Ovary (tissue), 10 donors: ENCODE measurements at places on chromosomes 6 and 20. TPM values are rescaled to one million over a fixed set of nuclear protein-coding genes. Genes with fewer than 3 reads are reported as not detected.

KHDC1L gene
- total RNA-seq = not detected

- DNase-seq = no peak
These were observed 36.1 kb upstream of the CHD6 start for GRCh38 chr20:41654292-41654691.

SLC22A2 gene
- not detected for total RNA-seq

GRCh38 chr6:9116026-9116425 is 680.7 kb upstream of the SLC35B3 start:
- DNase-seq = no peak

MRPS26 gene
- total RNA-seq = 65.8 TPM

GRCh38 chr6:7532232-7532631 is 9.2 kb upstream of the DSP start:
- DNase-seq = no peak

- no peak for DNase-seq
These were observed 227.2 kb downstream of the LY86 start for GRCh38 chr6:6815732-6816131.

GRCh38 chr20:2084703-2085102 is 16.9 kb upstream of the STK35 start:
- no peak for DNase-seq

ROS1 gene
- total RNA-seq = 0.03 TPM

EYA4 gene
- 3.4 TPM for total RNA-seq

SLPI gene
- total RNA-seq = 41.8 TPM

GRCh38 chr20:62925420-62926228 is 681 bp downstream of the DIDO1 start:
- DNase-seq = no peak

CYP21A2 gene
- 2.4 TPM for total RNA-seq

DNA sequence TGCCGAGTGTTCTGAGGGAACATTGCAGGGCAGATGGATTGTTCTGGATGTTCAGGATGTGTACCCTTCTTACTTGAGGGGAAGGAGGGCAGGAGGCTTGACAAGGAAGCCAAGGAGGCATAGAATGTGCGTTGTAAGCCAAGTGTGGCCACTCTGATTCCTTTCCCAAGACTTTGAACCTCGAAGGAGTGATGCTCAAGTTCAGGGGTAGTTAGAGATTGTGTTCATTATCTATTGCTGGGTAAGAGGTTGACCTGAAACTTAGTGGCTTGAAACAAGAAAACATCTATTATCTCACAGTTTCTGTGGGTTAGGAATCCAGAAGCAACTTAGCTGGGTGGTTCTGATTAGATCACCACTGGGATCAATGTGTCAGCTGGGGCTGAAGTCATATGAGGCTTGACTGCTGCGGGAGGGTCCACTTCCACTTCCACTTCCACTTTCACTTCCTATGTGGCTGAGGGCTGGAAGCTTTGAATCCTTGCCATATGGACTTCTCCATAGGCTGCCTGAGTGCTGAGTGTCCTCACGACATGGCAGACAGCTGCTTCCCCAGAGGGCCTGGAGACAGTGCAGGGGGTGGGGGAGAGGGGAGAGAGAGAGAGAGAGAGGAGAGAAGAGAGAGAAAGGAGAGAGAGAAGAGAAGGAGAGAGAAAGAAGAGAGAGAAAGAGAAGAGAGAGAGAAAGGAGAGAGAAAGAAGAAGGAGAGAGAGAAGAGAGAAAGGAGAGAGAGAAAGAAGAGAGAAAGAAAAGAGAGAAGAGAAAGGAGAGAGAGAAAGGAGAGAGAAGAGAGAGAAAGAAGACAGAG is 6.9 kb upstream of the CD40 start:
- no peak for DNase-seq

- DNase-seq = no peak
These were observed 591.3 kb upstream of the NOX3 start for GRCh38 chr6:156046841-156047449.
